Stimulated activated CD8-positive, alpha-beta memory T cell treated with anti-CD3 and anti-CD28 coated beads, Interleukin-15, amount 100 ng/mL, for 48 hours (primary cell): ENCODE measurements at places on chromosomes 16 and 17.

GRCh38 chr16:78251115-78251514 is 151.7 kb downstream of the WWOX start:
- no peak for DNase-seq

DNA sequence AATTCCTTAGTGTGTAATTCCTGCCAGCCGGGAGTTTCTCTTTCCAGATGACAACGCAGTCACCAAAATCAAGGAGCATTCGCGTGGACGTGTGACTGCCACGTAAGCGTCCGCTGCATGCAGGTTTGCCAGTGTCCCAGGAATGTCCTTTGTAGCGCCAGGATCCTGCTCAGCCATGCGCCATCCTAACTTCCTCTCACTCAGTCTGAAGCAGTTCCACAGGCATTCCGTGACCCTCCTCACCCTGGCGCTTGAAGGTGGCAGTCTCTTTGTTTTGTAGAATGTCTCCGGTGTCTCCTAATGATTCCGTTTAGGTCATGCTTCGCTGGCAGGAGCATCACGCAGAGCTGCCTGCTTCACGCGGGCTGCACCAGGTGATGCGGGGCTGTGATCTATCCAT is 88.6 kb downstream of the RPTOR start:
- no peak for DNase-seq

- no peak for DNase-seq
These were observed 3.3 kb downstream of the GALNS start for GRCh38 chr16:88853325-88853941.

GRCh38 chr16:20711277-20711911 is 13.9 kb upstream of the ACSM1 start:
- no peak for DNase-seq

DNA sequence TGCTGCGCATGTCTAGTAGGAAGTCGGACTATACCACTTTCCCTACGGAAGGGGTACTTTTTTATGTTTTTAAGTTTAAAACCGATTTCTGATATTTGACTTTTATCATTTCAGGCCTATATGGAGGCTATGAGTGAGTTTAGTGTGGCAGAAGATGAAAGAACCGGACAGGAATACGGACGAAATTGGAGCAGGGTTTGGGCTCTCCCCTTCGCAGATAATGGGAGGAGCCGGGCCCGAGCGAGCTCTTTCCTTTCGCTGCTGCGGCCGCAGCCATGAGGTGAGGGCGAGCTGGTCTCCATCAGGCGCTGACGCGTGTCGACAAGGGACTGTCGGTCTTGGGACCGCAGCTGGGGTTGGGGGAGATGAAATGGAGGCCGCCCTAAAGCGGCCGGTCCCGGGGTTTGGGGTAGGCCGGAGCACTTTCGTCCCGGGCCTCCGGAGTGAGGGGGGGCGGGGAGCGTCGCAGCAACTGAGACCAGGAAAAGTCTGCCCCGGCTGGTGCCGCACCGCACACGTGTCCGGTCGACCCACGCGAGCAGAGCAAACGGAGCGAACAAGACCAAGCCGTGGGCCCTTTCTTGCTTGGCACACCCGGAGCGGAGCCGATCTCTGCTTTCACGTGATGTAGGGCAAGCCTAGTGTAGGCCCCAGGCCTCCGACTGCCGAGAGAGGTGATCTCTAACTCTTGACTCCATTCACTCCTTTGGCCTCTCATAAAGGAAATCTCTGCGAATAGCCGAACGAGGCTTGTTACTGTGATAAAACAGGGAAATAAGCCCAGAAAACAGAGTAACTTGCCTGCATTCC is at the start of gene RPL19:
Gene RPL19, plus strand, starts transcription at position 214 of the 810 bp plus-strand sequence. Its CDS starts 62 bp downstream, at position 276.
- DNase-seq = peak; percentile 63

DNA sequence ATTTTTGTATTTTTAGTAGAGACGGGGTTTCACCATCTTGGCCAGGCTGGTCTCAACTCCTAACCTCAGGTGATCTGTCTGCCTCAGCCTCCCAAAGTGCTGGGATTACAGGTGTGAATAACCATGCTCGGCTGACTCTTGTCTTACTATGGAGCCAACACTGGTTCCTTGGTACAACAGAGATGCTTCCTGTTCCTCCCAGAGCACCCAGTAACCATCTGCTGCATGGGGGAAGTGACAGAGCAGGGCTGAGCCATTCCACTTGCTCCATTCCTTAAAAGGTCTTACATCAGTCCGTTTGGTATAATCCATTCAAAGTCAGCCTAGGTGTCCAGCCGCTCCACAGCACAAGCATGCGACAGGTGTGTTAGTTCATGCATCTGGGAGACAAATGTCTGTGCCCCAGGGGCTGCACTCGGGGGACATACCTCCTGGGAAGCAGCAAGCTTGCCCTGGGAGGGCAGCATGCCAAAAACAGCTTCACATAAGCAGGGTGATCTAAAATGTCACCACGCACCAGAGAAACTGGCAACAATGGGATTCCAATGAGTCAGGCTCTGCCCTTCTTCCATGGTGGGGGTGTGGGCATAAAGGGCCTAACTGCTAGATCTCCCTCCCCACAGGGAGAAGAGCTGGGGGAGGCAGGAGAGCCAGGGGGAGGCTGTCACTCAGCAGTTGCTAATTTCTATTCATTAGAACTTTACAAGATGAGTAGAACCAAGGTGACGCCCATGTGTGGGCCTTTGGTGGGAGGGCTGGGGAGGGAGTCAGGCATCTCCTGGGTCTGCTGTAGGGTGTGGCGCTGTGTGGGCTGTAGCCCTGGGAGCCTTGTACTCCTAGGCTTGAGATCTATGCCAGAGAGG is 35.5 kb downstream of the PIPOX start:
- DNase-seq = no peak

DNA sequence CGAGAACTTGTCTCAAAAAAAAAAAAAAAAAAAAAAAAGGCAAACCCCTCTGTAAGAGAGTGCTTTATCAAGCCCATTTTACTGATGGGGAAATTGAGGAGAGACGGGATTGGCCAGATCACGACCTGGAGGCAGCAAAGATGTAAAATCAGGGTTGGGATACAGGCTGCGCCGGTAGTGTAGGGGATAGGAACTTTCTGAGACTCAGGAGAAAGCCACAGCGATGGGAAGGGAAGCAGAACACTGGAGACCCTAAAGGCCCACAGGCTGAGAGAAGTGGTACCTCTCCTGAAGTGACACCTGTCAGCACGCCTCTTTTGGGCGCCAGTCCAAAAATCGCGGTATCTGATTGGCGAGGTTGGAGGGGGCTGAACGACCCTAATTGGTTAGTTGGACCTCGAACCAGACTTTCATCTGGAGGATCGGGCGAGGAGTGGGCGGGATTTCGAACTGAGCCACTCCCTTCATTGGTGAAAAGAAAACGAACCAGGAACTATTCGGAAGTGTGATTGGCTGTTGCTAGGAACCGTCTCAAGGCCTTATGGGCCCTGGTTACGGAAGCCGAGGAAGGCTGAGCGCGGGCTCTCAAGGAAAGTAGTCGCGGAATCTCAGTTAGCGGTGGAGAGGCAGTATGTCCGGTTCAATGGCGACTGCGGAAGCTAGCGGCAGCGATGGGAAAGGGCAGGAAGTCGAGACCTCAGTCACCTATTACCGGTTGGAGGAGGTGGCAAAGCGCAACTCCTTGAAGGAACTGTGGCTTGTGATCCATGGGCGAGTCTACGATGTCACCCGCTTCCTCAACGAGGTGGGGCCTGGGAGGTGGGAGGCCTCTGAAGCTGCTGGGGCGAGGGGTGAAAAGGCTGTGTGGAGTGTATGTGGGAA is at the start of gene CYB5B:
Gene CYB5B, plus strand, starts transcription at position 567 of the 882 bp plus-strand sequence. Its CDS starts 65 bp downstream, at position 632.
- DNase-seq = peak; percentile 92

- DNase-seq = no peak
These were observed 16.7 kb downstream of the C17orf100 start for GRCh38 chr17:6668219-6668618.

GRCh38 chr16:84414789-84415326 is 46.5 kb downstream of the ATP2C2 start:
- DNase-seq = no peak

DNA sequence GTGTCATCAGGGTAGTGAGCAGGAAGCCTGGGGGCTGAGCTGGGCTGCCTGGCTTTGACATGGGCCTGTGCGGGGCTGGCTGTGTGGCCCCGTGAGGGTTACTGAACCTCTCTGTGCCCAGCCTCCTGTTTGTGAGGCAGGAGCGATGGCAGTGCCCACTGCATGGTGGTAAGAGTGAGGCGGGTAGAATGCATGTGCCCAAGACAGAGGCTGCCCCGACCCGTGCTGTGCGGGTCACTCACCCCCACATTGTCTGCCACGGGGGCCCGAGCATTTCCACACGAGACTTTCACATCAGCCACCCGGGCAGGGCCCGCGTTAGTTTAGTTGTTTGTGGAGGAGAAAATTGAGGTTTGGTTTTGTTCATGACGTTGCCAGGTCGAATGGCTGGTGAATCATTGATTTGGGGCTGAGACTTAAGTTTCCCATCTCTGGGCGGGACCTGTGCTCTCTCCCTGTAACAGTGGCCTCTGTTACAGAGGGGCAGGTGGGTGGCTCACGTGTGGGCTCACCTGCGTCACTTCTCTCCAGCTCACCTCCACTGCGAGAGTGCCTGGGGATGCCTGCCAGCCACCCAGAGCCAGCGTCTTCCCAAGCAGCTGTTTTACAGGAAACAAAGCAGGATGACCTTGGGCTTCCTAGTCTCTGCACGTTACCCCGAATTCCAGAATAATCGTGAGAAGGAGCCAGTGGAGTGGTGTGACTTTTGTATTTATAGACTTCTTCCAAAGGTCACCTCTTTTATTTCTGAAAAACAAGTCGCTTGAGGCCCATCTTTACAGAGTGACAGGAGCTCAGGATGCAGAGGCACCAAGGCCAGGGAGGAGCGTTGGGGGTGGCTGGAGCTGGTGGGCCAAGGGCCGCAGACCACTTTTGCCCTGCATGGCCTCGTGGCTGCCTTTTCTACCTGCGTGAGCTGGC is 150.6 kb downstream of the RPTOR start:
- no peak for DNase-seq

DNA sequence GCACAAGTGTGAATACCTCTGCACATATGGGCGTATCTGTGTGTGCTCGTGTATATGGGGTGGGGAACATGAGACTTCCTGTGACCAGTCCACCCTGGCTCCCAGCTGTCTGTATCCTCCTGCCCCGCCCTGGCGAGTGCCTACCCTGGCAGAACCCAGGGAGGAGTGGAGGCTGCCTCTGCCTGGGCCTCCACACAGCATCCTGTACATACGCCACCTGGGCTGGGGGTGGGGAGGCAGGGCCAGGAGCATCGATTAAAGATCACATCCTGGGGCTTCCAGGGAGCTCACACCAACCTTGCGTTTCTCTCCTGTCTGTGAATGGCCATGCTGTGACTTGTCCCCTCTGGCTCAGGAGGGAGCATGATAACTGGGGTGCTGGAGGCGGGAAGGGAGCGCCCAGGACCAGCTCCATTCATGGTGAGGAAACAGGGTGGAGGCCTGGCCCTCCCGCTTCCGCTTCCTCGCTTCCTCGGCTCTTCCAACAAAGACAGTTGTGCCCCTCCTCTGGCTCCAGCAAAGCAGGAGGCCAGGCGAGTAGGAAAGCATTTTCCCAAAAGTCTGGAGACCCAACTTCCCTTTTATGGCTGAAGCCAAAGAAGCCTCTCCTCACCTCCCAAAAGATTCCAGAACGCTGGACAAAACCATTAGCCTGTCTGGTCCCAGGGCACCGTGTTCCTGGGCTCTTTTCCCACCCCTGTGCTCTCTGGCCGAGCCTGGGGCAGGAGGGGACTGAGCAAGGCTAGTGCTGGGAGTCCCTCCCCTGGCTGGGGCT is 22.9 kb downstream of the ADAM11 start:
- DNase-seq = no peak

GRCh38 chr17:57562184-57562698 is 182.9 kb downstream of the CCDC182 start:
- no peak for DNase-seq

DNA sequence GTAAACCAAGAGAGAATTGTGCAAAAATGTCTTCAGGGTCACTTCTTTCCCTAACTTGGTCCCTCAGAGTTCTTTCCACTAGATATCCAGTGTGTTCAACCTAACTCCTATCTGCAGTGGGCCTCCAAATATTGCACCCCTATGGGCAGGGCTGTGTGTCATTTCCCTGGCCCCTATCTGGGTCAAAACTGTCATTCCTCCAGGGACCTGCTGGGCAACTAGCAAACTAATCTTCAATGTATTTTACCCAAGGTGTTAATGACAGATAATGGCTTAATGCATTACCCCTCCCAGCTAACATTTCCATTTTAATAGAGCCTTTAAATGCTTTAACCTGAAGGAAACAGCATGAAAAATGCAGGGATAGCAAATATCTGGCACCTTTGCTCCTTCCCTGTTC is 25.8 kb upstream of the SKAP1 start:
- DNase-seq = no peak

GRCh38 chr17:55496094-55496881 is 15.0 kb downstream of the SMIM36 start:
- no peak for DNase-seq

GRCh38 chr16:50699326-50700159 is 6.1 kb downstream of the NOD2 start:
- peak; percentile 70 for DNase-seq

DNA sequence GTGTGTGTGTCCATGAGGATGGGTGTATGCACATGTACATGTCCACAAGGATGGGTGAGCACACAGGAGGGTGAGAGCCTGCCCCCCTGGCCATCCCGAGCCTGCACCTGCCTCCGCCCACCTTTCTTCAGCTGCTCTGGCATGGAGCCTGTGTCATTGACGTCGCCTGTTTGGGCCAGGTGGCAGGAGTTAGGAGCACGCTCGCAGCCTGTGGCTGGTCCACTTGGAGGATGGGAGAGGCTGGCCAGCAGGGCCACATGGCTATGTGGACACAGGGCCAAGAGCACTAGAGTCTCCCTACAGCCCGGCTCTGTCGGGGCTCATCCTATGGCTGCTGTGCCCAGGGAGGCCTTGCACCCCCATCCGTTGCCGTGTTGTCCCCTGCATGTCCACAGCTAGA is 21.4 kb downstream of the BAHCC1 start:
- DNase-seq = no peak

- no peak for DNase-seq
These were observed 447.8 kb upstream of the GOT2 start for GRCh38 chr16:59181821-59182420.

DNA sequence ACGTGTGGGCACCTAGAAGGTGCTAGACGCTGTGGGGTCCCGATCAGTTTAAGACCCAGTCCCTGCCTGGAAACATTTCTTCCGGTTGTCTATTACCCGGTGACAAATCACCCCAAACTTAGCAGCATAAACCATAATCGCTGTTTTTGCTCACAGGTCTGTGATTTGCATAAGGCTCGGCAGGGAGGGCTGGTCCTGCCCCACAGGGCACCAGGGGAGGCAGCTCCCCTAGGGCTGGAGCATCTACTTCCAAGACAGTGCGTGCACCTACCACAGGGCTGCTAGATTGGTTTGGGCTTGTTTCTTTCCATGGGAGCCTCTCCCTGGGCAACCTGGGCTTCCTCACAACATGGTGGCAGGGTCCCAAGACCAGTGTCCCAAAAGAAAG is 214.5 kb upstream of the CIBAR2 start:
- no peak for DNase-seq

GRCh38 chr17:75454193-75454592 is 2.2 kb upstream of the TMEM94 start:
- DNase-seq = no peak

DNA sequence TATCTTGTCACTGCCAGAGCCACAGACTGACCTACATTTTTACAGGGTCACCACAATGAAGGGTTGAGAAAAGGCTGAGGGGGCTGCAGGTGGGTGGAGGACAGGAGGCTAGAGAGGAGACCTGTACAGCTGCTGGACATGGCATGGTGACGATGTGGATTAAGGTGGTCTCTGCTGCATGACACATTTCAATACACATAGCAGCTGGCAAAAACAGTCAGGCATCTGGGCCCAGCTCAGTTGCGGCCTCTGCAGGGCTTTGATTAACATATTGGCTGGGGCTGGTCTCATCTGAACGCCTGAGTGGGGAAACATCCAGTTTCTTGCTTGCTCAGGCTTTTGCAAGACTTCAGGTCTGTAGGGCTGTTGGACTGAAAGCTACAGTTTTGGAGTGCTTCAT is 265.4 kb upstream of the FOXF1 start:
- no peak for DNase-seq

GRCh38 chr17:77208856-77209255 is 68.1 kb downstream of the SEC14L1 start:
- DNase-seq = no peak
